NT2/D1 (cell line): ENCODE measurements at places on chromosomes 5 and 9.

DNA sequence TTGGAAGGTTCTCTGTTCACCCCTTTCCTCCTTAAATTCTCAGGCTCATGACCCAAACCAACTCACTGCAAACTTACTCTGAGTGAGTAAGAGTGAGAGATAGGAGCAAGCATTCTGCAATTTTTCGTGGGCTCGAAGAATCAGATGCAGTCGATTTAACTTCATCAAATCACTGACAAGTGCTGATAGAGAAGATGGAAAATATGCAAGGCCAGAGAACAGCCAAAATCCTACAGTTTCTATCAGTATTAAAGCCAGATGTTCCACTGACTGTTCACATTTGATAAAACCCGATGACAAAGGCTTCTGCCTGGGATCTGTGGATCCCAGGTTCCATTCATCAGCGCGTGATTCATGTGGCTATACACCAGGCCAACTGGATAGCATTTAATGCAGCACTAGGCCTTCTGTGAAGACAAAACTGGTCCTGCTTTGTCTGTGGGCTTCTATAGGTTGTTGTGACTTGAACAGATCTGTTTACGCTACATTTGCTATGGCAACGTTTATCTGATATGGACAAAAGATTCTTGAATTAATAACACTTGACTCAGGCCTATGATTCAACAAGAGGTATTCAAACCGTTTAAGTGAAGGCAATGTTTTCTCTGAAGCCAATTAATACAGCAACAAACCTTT, 251.2 kb downstream of the NFIB start:
- DNase-seq, result no peak

- DNase-seq, result no peak
Observed at GRCh38 chr5:115460472-115460871, 84.1 kb downstream of the FEM1C start.

DNA sequence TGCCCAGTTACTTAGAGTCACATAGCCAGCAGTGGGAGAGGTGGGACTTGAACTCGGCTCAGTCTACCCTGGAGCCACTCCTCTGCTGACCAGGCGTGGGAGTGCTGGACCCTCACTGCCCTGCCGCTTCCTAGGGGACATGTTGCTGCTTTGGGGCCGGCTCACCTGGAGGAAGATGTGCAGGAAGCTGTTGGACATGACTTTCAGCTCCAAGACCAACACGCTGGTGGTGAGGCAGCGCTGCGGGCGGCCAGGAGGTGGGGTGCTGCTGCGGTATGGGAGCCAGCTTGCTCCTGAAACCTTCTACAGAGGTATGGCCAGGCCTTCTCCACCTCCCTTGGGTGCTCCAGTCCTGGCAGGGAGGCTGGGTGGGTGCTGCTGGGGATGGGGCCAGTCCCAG, 3.4 kb upstream of the CACFD1 start:
- no peak for DNase-seq

DNA sequence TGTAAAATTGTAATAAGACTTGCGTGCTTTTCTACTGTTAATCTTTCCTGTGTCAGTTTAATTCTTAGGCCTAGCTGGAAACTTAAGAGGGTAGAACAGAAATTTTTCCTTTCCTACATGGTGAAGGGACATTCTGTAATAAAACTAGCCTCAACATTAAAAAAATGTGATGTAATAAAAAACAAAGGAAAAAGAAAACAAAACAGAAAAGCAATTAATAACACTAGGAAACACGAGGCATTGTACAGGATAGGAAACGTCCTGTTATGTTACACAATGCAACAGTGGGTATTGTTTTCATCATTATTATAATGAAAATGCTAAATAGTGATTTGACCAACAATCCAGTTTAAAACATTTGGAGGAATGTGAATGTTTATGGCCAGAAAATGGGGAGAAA, 47.8 kb downstream of the FXN start:
- DNase-seq, result no peak

GRCh38 chr5:89211836-89212235, 328.9 kb upstream of the MEF2C start:
- no peak for DNase-seq

DNA sequence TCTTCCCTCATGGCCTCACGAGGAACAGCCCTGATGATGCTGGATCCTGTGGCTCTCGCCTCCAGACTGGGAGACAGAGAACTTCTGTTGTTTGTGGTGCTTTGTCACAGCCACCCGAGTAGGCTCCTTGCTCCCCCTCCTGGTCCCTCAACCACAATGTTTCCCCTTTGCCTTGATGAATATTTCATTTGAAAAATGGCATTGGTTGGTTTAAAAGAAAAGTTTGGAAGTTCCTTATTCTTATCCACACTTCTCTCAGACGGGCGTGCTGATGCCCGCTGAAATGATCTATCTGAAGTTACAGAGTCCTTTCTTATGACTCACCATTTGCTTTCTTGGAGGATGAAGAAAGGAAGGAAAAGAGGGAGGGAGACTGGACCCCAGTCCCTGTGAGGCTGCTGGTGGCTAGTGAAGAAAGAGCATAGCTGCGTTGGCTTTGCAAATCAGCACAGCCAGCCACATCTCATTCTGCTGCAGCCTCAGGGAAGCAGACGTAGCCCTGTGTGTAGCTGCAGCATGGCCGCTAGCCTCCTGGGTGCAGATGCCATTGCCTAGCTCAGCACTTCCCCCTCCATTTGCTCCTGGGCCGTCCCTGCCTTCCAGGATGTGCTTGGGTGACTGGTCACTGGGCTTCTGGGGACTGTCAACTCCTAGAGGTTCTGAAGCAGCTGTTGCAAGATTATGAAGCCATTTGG, 185.9 kb downstream of the ERCC6L2 start:
- peak; percentile 36 for DNase-seq

DNA sequence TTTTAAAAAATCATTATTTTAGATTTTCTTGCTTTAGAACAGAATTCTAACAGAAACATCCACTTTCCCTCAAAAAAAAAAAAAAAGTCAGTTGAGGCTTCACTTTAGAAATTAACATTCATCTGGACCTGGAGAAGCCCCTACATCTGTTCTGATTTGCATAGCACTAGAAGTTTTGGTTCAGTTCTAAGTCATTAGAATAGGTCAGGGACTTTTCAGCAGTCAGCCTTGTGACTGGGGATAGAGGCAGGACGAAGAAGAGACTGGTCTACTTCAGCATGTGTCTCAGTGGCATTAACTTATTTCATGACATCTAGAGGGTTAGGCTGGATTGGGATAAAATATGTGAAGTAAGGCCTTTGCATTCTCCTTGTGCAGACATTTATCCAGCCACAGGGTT, 215.8 kb upstream of the DAB2 start:
- no peak for DNase-seq

DNA sequence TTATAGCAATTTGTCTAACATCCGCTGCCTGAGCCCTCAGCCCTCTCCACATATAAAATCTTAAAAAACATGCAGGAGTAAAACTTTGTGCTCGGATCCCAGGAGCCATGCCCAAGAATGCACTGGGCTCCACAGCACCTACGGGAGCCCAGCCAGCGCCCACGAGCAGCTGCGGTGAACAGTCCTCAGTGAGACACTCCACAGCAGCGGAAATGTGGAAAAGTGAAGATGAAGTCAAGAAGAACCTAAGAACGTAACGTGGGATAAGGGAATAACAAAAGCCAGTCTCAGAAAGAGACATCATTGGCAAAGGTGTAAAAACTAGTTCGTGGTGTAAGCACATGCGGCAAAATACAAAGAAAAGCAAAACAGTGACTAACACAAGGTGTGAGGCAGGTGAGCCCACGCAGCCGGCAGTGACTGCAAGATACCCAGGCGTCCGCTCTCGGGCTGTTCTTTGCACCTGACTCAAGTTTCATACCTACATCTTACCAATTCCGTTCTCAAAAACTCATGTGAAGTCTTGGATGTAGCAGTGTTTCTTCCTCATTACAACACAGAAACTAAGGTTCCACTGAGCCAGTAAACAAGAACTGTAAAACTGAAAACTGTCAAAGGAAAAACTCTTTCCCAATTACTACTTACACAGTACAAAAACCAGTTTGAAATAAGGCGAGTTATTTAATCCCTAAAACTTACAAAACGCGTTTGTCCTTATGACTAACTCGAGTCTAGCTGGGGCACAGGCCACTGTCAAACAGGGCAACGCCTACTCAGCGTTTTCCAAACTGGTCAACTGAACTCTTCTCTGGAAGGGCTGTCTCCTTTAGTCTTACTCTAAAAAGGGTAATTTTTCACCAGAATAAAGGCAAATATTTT, 1.7 kb downstream of the CAMSAP1 start:
- no peak for DNase-seq

- peak; percentile 77 for DNase-seq
Observed at GRCh38 chr9:101311758-101312420, 72.9 kb downstream of the BAAT start.

DNA sequence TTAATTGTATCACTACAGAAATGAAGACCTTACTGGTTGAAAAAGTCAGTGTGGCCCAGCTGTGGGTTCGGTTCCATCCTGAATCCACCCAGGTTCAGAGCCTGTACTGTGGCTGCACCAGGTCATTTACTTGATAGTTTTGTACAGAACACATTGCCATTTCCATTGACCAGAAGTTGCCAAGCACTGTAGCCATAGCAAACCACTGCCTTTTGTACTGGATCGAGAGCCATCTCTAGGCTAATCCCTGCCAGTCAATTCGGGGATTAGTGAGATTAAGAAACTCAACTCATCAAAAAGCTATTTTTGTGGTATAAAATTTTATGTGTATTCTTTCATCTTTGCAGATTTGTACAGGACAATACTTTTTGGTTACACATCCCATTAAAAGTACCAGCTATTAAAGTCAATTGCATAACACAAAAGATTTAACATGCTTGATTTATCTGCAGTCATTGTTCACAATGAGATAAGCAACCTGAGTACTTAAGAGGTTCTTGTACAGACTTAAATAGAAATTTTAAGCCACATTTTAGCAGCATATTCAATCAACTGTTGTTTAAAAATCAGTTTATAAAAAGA, 108.5 kb upstream of the OTULINL start:
- no peak for DNase-seq

DNA sequence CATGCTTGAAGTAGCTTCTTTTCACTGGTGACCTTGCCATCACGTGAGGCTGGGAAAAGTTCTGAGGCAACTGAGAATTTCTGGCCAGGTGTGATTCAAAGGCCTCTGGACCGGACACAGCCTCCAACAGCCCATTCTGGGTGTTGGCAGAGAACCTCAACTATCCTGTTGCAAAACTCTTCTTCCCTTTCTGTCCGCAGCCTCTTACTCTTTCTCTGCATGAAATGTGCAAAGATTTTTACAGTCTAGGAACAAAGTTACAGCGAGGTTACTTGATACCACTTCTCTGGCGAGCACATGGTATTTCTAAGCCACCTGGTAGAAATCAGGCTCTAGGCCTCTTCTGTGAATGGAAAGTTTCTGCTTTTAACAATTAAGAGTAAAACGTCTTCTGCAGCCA, 79.2 kb downstream of the FREM1 start:
- no peak for DNase-seq

DNA sequence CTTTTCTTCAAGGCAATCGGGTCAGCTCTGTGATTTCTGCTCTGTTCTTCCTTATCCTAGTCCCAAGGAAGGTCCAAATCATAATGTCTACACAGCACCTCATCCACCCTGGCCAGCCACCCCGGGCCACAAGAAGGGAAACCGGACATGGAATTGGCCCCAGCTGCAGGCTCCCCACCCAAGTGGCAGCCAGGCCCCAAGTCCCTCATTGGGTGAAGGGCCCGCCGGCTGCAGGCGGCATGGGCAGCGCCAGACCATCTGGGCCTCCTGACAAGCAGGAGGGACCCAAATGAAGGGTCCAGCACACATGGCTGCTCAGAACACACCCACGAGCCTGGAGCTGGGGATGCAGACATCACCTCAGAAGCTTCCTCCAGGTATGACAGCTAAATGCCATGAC, 33.7 kb downstream of the BICD2 start:
- DNase-seq, result no peak

DNA sequence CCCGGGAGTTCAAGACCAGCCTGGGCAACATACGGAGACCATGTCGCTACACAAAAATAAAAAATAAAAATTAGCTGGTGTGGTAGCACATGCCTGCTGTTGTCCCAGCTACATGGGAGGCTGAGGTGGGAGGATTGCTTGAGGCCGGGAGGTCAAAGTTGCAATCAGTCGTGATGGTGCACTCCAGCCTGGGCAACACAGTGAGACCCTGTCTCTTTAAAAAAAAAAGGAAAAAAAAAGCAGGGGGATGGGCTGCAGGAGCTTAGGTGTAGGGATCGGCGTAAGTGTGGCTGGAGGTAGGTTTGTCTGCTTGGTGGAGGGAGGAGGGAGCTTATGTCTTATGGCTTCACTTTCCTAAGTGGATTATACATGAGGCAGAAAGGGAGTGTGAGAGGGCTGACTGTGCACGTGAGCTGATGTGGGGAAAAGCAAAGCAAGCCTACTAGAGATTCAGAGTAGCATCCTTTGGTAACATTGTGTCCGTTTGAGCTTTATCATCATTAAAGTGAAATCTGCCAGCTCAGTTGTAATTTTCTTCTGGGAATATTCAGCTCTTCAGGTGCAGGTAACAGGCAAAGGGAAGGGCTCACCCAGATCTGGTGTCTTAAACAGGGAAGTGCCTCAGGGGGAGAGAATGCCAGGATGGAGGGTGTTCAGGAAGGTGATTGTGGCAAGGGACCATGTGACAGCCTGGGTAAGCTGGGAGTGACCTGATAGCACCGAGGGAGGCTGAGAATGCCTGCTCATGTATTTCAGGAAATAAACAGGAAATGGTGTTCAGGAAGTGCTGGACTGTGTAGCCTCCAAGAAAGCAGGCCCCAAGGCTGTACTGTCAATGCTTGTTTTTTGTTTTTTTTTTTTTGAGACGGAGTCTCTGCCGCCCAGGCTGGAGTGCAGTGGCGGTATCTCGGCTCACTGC, 17.6 kb upstream of the SETX start:
- no peak for DNase-seq

DNA sequence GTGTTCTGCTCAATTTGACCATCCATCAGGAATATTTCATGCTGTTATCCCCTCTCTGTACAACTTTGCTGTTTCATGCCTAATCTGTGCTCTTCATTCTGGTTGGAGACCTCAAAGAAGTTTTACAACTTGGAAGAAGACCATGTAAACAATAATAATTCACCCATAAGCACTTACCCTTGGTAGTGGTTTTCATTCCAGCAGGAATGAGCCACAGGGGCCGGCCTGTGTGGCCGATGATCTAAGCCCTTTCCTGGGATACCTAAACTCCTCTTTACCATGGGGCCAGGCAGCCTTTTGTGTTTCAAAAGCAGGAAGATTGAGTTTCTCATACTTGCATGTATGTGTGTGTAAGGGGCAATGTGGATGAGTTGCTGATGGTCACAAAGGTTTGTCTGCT, 165.0 kb downstream of the FGF1 start:
- DNase-seq, result peak; percentile 18

DNA sequence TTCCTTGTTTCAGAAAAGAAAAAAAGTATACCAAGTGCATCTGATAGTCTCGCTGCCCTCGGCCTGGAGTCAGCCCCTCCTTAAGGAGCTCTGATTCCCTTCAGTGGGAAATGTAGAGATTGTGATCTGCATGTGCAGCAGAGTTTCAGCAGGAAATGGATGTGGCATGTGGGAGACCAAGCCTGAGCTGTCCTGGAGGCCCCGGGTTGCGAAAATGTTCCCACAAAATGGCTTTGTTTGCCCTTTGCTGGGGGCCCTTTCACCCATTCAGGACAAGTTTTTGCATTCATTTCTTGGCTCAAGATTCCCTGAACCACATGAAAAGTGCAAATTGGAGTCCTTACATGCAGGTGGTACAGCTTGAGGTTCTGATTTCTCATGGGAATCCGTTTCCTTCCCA, 230.9 kb downstream of the GADD45G start:
- DNase-seq, result no peak
